Smooth muscle cell of the coronary artery (primary cell): ENCODE measurements at places on chromosomes 6 and 20. TPM values are rescaled to one million over a fixed set of nuclear protein-coding genes. Genes with fewer than 3 reads are reported as not detected.

Gene SCRT2
- not detected in 2 replicates for total RNA-seq

Gene PTPN1
- total RNA-seq: 15.4 and 25.4 TPM in 2 replicates

Gene MAPK13
- total RNA-seq: 2.4 and 10.1 TPM in 2 replicates

Gene DPM1
- total RNA-seq: 27.7 and 54.3 TPM in 2 replicates

Gene SNX14
- 98.4 and 171 TPM in 2 replicates for total RNA-seq

Gene CEP57L1
- total RNA-seq: 14.7 and 22.5 TPM in 2 replicates

Gene F13A1
- total RNA-seq: 0.15 TPM in 1 of 2 replicates, not detected in the other

Gene DEFB119
- total RNA-seq: not detected in 2 replicates

Gene PMEPA1
- total RNA-seq: 1.3 and 11.0 TPM in 2 replicates

Gene GGTLC1
- total RNA-seq: not detected in 2 replicates

Gene TSHZ2
- total RNA-seq: under 0.01 and 15.3 TPM in 2 replicates

Gene TCF15
- total RNA-seq: 0.12 TPM in 1 of 2 replicates, not detected in the other

Gene STAU1
- total RNA-seq: 21.8 and 31.2 TPM in 2 replicates

Gene CHRNA4
- not detected in 2 replicates for total RNA-seq

Gene SYS1
- 15.5 and 38.7 TPM in 2 replicates for total RNA-seq

Gene DZANK1
- total RNA-seq: 0.75 and 1.2 TPM in 2 replicates

Gene CCM2L
- total RNA-seq: 0.23 TPM in 1 of 2 replicates, not detected in the other

Gene TOX2
- 0.12 and 2.0 TPM in 2 replicates for total RNA-seq

Gene TINAG
- total RNA-seq: not detected in 2 replicates

Gene LY6G6F
- not detected in 2 replicates for total RNA-seq

Gene C20orf144
- total RNA-seq: 0.15 TPM in 1 of 2 replicates, not detected in the other

Gene WFDC10A
- 0.12 TPM in 1 of 2 replicates, not detected in the other for total RNA-seq

Gene TMEM239
- total RNA-seq: 0.35 TPM in 1 of 2 replicates, not detected in the other
